ENCODE measurements at places on chromosomes 2 and 18.

GRCh38 chr2:61543062-61543461 is 4.9 kb upstream of the XPO1 start:
- no peak for DNase-seq

DNA sequence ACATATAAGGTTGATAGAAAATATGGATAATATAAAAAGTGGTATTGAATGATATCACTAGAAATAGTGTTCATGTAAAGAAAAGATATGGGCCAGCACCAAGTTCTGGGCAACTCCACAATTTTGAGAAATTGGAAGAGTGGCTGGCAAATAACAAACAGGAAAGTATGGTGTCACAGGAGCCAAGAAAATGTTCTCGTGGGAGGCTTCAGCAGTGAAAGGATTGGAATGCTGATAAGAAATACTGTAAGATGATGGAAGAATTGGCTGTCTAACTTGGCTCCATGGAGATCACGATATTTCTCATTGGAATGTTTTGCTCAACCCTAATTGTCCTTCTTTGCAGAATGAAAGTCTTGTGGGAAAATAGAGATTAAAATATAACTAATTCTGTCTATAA is 856.8 kb downstream of the DPP10 start:
- DNase-seq: no peak

DNA sequence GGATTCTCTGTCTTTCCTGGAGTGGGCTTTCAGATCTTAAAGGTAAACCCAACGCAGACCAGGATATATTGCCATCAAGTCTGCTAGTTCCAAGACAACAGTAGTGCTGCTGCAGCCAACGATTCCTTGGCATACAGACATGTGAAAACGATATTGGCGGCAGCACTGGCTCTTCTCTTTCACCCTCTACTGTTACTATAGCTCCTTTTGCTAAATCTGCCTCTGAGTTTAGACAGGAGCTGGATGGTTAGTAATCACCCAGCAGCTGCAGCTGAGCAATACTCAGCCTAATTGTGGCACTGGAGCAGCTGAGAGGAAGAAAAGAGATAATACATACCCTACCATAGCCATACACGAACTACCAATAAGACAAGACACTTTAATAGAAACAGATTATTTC is 4.0 kb downstream of the YES1 start:
- no peak for DNase-seq

- DNase-seq: no peak
These were observed 333.1 kb downstream of the DYSF start for GRCh38 chr2:71786291-71787107.

GRCh38 chr2:241900251-241901017 is 30.9 kb downstream of the RTP5 start:
- DNase-seq: no peak

DNA sequence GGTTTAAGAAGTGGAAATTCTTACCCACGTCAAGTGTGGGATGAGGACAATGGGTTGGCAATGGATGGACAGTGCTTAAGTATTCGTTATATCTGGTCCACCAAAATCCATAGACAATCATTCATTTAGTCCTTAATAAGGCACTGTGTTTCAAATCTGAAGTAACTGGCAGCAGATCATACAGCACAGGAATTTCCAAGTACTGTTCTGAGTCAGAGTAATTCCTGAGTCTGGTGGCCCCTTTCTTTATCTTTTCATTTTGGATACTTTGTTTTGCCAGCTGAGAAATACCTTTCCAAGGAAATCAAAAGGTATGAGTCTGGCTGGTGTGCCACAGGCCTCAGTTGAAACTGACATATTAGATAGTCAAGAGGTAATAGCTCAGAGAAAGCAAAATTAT is 31.4 kb upstream of the CCDC102B start:
- no peak for DNase-seq

GRCh38 chr2:21037671-21038108 is 6.2 kb downstream of the APOB start:
- DNase-seq: no peak

DNA sequence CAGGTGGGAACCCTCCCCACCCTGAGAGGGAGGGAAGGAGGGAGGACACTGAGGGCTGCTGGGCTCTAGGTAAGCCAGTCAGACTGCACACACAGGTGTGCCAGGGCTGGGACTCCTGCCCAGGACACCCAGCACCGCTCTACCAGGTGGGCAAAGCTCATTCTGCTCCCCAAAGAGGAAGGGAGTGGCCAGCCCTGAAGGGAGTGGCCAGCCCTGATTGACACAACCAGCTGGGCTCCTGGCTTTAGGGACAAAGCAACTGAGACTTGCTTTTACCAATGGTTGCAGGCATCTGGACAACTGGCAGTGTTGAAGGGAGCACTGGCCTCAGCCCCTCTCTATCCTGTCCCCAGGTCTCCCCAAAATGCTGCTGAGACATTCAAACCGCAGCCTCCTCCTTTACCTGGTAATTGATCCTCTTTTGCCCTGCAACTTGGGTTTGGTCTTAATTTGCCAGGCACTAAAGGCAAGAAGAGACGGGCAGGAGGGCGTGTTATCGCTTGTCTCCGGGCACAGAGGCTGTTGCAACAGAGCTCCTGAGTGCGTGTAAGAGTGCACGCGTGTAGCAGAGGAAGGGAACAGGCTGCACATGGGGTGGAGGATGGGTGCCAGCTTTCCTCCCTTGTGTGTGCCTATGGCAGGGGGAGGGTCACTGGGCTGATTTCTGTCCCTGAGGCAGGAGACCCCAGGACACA is 14.5 kb upstream of the FOSL2 start:
- DNase-seq: no peak

GRCh38 chr18:69161383-69162028 is 239.2 kb upstream of the DOK6 start:
- no peak for DNase-seq

GRCh38 chr2:169069833-169070232 is 470 bp downstream of the DHRS9 start:
- DNase-seq: no peak

GRCh38 chr2:230711224-230711623 is 1.4 kb upstream of the CAB39 start:
- DNase-seq: no peak

- DNase-seq: no peak
These were observed 48.1 kb downstream of the ATOH8 start for GRCh38 chr2:85801871-85802270.

- DNase-seq: no peak
These were observed 69.1 kb upstream of the CTLA4 start for GRCh38 chr2:203798296-203799087.

- DNase-seq: no peak
These were observed 4.7 kb downstream of the SP5 start for GRCh38 chr2:170719810-170720209.

DNA sequence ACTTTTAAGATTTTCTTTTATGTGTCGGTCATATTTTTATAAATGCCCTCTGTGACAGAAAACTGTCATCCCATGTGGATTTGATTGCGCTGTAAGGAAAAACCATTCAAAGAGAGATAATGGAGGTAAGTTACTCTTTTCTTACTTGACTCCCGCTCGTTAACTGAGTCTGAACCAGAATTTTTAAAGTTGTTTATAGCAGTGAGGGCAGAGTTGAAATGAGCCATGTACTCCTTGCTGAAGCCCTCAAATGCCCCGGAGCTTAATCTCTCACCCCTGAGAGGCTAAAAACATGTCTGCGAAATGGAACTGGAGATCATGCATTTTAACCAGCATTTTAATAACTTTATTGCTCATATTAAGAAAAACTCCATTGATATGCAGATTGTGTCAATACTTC is 320.0 kb upstream of the SOX11 start:
- no peak for DNase-seq

All from hypothalamus (tissue), 51 donors.